ENCODE measurements at places on chromosomes 7 and 10.

GRCh38 chr10:44948642-44949041 is 11.0 kb upstream of the RASSF4 start:
- peak; percentile 78 for DNase-seq

DNA sequence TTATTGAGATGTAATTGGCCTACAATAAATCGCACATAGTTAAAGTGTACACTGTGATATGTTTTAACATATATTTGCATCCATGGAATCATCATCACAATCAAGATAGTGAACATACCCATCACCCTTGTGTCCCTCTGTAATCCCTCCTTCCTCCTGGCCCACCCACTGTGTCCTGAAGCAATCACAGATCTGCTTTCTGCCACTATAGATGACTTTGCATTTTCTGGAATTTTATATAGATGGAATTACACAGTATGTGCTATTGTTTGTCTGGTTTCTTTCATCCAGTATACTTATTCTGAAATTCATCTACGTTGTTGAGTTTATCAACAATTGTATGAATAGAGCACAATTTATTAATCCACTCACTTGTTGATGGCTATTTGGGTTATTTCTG is 181.3 kb downstream of the SNX10 start:
- DNase-seq, result no peak

DNA sequence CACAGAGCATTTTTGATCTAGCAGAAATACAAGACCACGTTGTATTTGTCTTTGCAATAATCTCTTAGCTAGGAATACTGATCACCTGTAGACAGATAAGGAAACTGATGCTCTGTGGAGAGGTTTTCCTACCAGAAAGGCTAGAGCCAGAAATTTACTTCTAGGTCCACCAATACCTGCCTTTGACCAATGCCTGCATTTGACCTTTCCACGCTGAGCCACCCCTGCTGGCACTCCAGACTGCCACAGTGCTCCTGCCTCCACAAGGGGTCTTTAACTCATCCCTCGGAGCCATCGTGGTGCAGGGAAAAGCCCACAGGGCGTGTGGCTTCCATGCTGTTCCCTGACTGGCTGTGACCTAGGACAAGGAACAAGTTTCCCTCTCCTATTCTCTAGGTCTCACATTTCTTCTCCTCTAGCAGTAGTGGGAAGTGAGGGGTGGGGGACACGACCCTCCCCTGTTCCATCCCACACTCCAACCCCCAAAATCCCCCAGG is 1.5 kb upstream of the ELN start:
- DNase-seq, result no peak

DNA sequence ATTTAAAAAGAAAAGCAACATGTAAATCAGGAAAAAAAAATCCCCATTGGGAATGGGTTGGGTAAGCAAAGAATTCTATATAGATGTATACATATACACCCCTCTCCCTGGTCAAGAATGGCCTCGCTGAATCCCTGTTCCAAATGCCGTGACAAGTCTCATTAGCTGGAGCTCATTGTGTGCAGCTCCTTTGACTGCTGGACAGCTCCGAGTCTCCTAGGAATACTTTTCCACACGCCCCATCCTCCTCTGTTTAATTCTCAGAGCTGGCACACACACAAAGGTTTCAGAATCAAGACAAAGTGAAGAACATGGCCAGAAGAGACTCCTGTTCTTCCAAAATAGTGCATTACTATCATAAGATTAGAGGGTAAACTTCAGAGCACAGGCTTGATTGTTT is 130.9 kb upstream of the MKLN1 start:
- no peak for DNase-seq
